GM20000 (cell line): ENCODE measurements at places on chromosomes 11 and 22.

- DNase-seq = no peak
These were observed 8.7 kb upstream of the GLB1L3 start for GRCh38 chr11:134267461-134267860.

DNA sequence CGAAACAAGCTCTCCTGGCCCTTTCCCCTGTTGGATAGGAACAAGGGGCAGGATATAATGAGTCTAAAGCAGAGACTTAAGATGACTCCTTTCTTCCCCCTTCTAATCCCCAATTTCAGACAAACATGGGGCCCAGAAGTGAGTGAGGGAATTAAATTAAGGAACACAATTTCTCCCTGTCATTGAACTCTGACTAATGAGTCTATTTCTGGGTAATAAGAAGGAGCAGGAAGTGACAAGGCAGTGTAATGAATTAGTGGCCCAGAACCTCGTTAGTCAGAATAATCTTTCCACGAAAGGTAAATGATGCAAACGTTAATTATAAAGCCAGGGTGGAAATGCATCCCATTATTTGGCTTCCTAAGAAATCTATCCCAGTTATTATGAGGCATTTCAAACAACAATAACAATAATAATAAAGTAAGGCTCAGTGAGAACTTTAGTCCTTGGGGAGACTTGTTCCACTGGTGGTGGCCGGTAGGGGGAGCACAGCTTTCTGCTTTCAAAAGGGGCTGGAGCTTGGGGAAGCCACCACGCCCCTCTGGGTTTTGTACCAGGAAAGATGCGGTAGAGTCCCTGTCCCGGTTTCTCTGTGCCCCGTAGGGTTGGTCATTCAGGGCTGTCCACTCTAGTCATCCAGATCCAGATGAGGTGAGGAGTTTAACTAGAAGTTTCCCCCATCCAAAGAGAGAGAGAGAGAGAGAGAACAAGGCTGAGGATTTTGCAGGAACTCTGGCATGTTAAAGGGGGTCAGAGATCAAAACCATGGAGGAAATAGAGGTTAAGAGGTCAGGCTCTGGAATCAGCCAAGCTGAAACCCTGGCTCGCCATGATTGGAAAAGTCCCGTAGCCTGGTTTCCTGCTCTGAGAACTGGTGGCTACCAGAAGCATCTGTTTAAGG lies 298.3 kb downstream of the NTM start:
- DNase-seq = peak; percentile 72

DNA sequence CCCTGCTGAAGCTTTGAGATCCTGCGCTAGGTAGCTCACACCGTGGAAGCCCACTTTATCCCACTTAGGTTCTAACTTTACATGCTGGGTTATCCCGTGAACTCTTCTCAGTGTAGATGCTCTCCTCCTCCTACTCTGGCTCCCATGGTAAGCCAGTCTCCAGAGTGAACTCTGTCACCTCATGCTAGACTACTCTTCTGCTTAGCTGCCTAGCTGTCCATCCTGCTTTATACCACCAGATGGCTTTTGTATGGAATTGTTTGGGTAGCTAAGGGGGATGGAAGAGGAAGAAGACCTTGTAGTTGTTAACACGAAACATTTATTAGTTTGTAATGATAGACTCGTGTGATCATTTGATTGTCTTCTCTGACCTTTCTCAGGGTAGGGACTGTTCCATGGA lies 46.8 kb downstream of the EMSY start:
- DNase-seq = no peak

- DNase-seq = no peak
These were observed 1.6 kb downstream of the LRRN4CL start for GRCh38 chr11:62687508-62688396.

DNA sequence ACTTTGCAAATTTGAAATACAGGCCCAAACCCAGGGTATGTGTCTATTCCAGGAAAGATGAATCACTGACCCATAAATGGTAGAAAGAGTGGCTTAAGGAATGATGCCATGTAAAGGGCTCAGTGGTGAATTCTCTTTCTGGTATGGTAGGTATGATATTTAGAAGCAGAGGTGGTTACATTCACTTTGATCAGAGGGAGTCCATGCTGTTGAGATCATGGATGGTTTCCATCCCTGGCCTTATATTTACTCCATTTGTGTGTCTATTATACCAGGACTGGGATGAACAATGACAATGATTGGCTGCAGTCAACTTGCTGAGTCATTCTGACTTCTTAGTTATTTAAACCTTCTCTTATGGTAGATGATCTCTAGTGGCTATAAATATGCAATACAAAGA lies 419.8 kb upstream of the LRRC4C start:
- no peak for DNase-seq

GRCh38 chr11:7590529-7590928 lies 76.7 kb downstream of the PPFIBP2 start:
- DNase-seq = no peak

DNA sequence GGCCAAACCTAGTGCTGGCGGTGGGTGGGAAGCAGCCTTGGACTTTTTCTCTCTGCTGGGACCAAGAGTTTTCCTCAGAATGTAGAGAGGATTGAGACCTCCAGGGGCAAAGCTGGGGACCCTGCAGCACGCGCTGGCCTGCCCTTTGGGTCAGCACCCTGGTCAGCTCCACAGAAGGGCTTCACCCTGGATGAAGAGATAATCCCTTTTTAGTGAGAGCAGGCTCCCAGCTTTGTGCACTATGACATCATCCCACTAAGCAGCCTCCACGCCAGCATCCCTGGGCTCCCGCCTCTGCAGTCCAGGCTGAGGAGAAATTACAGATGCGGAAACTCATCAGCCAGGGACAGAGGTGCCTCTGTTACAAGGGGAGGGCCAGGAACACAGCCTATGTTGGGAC lies 23.5 kb downstream of the DRICH1 start:
- DNase-seq = no peak

- no peak for DNase-seq
These were observed 80.2 kb downstream of the DSCAML1 start for GRCh38 chr11:117716521-117717440.

DNA sequence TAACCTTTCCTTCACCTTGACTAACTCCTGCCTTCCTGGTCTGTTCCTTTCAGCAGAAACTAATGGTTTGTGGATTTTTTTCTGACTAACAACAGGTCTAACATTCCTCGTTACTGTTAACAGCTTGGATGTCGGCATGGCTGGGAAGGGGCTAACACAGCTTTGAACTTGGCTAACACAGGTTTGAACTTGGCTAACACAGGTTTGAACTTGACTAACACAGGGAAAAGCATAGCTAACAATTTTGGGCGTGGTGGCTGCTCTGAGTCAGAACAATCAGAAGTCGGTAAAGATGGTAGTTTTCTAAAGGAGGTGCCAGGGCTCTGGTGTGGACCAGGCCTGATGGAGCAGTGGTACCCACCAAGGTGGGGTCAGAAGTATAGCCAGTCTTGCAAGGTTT lies 16.1 kb downstream of the MIAT start:
- no peak for DNase-seq

DNA sequence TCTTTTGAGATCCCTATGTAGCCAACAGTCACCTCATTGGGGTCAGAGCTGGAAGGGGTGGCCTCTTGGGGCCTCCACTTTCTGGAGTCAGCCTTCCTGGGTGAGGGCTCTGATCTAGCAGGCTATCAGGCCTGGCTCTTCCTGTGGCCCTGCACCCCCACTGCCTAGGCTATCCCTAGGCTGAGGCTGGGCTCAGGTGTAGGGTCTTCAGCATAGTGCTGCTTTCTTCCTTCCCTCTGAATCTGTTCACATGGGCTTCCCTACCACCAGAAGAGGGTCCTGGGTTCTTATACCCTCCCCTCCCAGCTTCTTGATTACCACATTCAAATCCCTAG lies 456 bp upstream of the SPI1 start:
- DNase-seq = no peak

GRCh38 chr11:19546325-19546724 lies 166.3 kb upstream of the NAV2 start:
- DNase-seq = no peak
